Central memory CD4-positive, alpha-beta T cell (primary cell): ENCODE measurements at places on chromosomes 7 and 10.

GRCh38 chr10:52436664-52437063, 122.6 kb downstream of the DKK1 start:
- no peak for DNase-seq

DNA sequence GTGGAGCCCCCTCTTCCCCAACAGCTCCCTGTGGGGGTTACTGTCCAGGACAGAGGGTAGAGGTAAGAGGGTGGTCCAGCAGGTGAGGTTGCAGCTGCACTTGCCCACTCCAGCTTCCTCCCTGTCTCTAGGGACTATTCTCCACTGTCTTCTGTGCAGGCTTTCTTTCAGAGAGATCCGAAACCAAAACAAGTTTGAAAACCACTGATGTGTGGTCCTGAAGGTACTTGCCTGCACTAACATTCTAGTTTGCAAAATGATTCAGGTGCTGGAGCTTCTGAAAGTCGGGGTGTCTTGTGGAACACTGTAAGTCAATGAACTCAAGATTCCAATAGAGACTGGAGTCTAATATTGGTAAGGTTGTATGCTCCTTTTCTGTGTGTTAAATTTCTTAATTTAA, 63.1 kb downstream of the BLNK start:
- no peak for DNase-seq

GRCh38 chr7:157006829-157007469, 3.5 kb downstream of the MNX1 start:
- DNase-seq = no peak

DNA sequence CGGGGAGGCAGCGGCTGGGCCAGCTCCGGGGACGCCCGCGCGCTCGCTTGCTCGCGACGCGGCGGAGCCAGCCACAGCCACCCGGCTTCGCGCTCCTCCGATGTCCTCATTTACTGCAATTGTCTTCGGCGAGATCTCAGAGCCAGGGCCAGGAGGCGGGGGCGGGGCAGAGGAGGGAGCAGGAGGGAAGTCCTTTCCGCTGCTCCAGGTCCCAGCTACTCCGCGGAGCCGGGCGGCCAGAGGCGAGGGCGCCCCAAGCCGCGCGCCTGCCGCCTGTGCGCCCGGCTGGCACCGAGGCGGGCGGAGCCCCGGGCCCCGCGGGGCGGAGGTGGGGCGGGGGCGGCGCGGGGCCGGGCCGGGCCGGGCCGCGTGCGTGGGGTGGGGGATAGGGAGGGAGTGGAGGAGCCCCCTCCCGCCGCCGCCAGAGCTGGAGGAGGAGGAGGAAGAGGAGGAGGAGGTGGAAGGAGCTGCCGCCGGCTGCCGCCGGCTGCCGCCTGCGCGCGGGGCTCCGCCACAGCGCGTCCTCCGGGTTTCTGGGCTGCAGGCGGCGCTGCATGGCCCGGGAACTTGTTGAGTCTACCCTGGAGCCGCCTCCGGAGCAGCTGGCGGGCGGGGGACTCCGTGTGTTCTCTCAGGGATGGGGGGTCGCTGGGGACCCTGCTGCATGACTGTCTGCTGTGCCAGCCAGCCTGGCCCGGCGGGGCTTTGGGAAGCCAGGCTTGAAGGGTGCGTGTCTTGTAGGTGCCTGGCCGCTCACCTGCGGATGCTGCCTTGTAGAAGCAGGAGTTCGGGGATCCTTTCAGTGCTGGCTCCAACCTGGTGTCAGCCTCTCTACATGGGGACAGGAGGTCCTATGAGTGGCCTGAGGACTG, at the start of gene INSYN2A:
Gene INSYN2A (minus strand): TSS at position 310 of the 872 bp plus-strand sequence. CDS start 20,196 bp downstream, outside the sequence.
- no peak for DNase-seq
